Stimulated activated CD4-positive, alpha-beta T cell treated with anti-CD3 and anti-CD28 coated beads, Interleukin-2, amount 100 ng/mL, for 4 hours (primary cell): ENCODE measurements at places on chromosomes 6 and 20.

GRCh38 chr6:64010010-64010409 is 374.4 kb downstream of the PHF3 start:
- DNase-seq: no peak

- DNase-seq: no peak
These were observed 225.0 kb downstream of the ALDH8A1 start for GRCh38 chr6:134724771-134725340.

GRCh38 chr6:15017261-15017660 is 228.6 kb upstream of the JARID2 start:
- DNase-seq: peak; percentile 1

DNA sequence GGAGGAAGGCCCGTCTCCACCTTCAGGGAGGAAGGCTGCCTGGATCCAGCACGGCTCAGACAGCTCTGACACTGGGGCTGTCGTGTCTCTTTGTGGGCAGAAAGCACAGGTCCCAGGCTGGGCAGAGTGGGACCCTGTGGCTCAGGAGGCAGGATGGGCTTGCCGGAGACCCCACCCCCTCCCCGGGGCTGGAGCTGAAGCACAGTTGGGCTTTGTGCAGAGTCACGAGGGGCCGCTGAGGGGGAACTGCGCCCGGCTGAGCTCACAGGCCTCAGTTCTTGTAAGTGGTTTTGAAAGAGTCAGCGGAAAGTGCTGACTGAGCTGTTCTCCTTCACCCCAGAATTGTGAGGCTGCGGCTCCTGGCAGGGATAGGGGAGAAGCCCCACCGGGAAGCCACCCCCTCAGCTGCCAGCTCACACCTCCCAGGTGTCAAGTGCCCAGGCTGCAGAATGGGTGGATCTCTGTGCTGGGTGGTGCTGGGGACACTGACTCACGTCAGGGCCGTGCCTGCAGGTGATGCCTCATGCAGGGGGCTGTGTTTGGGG is 145.5 kb upstream of the RNF24 start:
- peak; percentile 19 for DNase-seq

DNA sequence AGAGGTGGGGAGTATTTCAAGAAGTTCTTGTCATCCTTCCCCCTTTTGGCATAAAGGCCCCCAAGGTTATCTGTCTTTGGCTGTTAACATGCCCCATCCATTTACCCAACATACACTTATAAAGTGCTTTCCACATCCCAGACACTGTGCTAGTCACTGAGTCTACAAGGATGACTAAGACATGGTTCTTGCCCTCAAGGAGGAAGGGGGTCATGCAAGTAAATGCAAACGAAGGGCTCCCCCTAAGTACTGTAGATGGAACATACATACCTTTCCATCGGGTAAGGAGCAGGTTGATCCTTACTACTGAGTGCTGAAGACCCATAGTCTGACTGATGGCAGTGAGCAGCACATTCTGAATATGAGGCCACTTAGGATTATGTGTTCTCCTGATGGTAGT is 38.3 kb downstream of the HECA start:
- peak; percentile 36 for DNase-seq

GRCh38 chr6:155419161-155419560 is 36.5 kb downstream of the NOX3 start:
- DNase-seq: no peak

DNA sequence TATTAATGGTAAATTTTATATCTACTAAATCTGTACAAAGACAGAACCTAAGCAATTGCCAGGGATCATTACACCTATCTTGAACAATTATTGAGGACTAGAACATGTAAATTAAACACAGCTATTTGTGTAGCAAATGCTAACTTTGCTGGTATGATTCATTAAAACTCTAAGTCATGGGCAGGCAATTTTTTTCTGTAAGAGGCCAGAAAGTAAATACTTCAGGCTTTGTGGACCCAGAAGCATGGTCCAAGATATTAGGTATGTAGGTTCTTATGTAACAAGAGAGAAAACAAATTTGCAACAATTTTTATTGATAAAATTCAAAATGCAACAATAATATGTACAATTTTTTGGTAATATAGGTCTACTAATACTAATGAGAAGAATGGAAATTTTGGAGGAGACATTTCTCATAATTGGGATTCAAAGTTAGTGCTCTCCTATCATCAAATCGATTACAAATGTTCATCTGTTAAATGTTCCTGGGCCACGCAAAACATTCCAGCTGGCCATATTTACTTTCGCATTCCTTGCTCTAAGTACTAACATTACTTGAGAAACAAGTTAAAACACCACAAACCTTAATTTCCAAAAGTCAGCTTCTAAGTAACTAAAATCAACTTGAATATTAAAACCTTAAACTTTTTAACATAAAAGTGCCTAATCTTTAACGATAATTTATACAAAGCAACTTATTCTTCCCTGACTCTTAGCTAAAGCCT is 4.3 kb downstream of the TMEM30A start:
- no peak for DNase-seq

DNA sequence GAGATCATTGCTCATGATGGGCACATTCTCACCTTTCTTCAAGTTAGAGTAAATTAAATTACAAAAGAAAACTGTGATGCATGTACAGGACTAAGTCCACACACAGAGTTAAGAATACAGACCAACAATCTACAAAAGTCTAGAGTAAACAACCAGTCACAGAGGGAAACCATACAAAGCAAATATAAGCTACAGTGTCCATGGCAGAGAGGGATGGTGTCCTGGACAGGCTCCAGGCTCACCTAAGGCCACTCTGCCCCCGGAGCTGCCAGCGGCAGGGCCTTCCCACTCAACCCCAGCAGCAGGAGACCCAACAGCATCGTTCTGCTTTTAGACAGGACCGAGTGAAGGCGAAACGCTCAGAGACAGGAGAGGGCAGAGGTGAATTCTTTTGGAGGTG is 16.0 kb downstream of the PDE10A start:
- no peak for DNase-seq

DNA sequence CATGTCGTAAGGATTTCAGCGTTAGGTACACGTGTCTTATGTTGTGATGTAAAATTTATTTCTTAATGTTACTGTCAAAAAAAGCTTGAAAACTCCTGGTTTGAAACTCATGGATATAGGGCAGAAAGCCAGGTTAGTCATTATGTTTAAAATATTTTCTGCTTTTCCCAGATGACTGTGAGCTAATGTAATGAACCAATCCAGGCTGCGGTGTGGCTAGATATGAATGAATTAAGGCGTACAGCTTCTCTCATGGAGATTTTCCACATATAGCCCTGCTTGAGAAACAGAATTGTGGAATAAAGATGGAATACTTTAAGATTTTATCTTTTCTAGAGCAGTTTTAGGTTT is 80.3 kb upstream of the STMND1 start:
- DNase-seq: no peak

- DNase-seq: no peak
These were observed 18.7 kb upstream of the YWHAB start for GRCh38 chr20:44866703-44867335.

- no peak for DNase-seq
These were observed 63.5 kb downstream of the TBXT start for GRCh38 chr6:166104107-166104506.

GRCh38 chr6:104187616-104188015 is 672.1 kb downstream of the HACE1 start:
- DNase-seq: no peak
